ENCODE measurements at places on chromosomes 6 and 20. TPM values are rescaled to one million over a fixed set of nuclear protein-coding genes. Genes with fewer than 3 reads are reported as not detected.

DNA sequence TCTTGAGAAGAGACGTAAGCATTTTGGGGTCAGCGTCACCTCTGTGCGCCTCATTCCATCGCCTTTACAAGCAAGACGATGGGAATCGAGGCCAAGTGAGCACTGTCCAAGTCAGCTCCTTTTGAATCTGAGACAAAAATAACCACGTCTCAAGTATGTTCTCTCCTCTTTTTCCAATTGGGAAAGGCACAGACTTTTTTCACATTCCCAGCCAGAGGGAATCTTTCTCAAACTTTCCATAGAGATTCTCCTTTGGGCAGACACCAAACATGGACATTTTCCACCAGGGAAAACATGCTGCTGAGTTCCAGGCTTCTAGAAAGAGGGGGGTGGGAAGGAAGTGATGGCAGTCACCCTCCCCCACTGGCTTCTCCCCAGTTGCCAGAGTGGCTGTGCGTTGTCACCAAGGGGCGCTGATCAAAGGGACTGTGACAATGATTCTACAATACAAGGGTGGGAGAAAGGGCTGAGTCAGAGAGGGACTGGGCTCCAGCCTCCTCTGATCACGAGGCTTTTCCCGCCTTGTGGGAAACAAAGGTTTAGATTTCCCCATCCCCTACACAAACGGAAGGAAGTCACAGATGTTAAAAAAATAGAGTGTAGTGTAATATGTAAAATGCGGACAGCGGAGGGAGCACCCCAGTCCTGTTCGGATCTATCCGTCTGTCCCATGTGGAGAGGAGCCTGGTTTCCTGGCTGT lies 281.9 kb upstream of the RNF24 start:
- no peak for DNase-seq

DNA sequence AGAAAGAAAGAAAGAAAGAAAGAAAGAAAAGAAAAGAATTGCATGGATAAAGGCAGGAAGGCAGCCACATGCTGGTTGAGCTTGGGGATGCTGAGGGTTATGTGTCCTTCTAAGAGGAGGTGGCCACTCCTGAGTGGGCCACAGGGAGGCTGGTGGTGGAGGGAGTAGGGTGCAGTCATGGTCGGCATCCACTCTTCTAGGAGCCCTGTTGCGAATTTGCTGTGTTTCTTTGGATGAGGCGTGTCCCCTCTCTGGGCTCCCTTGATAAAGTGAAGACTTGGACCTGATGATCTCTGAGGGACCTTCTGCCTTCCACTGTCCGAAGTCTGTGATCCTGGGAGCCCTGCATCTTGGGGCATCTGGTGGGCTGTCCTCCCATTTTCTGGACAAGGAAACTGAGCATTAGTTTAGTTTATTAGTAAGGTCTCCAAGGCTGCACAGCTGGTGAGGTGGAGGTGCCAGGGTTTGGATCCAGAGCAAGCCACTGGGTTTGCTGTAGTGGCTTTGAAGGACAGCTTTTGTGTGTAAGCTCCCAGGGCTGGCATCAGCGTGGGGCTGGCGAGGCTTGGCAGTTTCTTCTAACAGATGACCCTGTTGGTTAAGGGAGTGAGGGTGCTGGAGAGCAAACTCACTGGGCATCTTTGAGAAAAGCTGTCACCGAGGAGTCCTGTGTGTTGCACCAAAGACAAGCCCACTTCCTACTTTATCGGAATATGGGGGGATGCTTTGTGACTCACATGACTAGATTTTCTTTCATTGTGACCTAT lies 4.3 kb downstream of the DLGAP4 start:
- DNase-seq, result no peak

- no peak for DNase-seq
These were observed 20.6 kb upstream of the LGSN start for GRCh38 chr6:63340351-63340750.

The AVP gene
- total RNA-seq, result not detected

The TCP11 gene
- not detected for total RNA-seq

DNA sequence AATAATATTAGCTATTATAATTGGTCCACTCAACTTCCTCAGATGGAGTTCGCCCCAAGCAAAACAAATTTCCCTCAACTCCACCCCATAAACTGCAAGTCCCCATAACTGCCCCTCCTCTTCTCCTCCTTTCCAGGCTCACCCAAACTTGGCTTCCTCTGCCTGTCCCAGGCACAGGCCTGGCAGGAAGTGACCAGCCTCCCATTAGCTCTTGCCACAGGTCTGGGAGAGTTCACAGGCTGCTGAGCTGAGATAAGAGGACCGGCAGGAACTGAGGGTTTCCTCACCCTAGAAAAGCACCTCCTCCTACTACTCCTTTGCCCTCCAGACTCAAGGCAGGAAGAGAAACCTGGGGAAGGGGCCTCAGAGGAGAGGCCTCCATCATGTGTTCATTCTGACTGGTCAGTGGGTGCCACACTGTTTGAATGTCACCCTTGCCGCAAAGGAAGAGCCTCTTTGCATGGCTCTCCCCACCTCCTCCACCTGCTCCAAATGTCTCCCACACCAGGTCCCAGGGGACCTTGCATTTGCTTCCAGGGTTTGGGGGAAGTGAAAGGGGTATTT lies 24.5 kb upstream of the SMIM29 start:
- no peak for DNase-seq

- DNase-seq, result peak; percentile 100
These were observed 3.1 kb upstream of the GPSM3 start for GRCh38 chr6:32195652-32195901.

DNA sequence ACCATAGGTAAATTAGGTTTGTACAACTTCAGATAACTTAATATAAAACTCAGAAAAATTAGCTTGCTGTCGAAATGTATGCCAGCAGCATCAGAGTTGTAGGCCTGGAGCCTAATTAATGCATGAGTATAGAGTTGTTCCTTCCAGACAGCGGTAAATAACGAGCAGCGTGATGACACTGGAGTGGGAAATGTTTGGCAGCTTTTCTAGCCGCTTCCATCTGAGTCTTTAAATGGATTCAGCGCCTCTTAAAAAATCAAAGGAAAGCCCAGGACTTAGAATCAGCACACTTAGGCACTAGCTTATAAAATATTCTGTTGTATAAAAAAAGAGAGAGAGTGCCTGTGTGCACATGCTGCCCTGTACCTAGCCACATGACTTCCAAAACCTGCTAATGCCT lies 43.7 kb upstream of the SYNJ2 start:
- DNase-seq, result no peak

DNA sequence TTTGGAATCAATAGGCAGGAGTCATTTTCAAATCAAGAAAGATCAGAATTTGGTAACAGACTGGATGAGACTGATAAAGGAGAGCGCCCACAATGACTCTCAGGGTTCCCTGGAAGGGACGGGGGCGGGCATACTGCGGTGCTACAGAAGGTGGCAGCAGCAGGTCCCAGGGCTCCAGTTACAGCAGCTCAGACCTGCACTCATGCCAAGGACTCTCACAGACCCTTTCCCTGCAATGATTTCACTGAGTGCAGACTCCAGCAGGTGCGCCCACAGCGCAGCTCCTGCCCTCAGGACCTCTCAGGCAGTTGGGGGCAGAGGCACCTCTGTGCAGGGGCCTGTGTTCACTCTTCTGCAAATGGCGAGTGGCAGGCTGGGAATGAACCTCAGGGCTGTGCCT lies 359.8 kb downstream of the ZFAND3 start:
- DNase-seq, result no peak

DNA sequence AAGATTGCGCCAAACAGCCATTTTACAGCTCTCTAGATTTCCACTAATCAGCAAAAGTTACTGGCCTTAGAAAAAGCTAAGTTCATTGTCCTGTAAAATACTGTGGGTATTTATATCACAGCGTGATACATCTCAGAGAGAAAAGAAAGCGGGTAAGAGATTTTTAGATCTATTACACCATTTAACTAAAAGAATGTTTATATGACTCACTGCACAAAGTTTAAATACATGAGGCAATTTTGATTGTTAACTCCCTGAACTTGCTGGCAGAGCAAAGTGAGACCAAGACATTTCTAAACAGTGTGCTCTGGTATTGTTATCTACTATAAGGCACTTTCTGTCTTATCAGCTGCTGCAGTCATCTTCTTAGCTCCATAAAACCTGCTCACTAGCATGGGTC lies 314.3 kb downstream of the EPHA7 start:
- DNase-seq, result no peak

The TNXB gene
- 525 TPM for total RNA-seq

DNA sequence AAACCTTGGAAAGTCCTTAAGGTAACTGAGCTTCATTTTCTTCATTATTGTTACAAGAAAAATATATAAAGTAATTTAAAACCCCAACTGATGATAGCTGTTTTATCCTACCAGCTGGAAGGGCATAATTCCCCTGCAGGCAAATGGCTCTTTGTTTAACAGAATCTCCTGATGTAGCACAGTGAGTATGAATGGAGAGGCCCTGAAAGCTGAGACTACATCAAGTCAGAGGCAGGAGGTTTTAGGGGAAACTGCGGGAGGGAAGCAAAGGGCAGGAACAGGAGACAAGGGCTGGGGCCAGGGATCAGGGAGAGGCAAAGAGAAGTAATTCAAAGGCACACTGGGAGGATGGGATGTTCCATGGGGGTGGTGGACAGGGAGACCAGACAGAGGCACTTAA lies 119.0 kb upstream of the LRFN2 start:
- no peak for DNase-seq

The HUS1B gene
- total RNA-seq, result 0.83 TPM

The KHDRBS2 gene
- not detected for total RNA-seq

- DNase-seq, result no peak
These were observed 12.1 kb upstream of the NDUFAF4 start for GRCh38 chr6:96909811-96910210.

DNA sequence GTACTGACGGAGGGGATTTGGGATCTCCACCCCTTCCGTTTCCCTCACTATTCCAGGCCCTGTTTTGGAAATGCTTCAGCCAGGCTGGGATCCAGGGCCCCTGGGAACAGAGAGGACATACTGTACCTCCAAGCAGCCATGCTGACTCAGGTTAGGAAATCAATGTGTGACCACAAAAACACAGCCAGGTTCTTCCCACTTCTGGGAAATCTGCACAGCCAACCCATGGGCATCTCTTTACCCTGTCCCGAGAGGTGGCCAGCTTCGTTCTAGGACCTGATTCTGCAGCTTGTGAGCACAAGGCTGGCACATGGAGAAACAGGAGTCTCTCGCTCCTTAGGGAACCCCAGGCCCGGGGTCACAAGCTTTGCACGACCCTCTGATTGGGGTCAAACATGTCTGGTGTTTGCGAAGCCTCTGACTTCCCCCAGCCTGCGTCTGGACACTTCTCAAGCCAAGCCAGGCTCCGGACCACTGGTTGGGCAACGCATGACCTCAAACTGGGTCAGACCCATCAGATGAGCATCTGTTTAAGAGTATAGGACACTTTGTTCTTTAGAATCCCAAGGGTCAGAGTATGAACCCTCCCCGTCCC lies 8.3 kb upstream of the TTPAL start:
- DNase-seq, result no peak

GRCh38 chr6:6622501-6622900 lies 34.0 kb downstream of the LY86 start:
- no peak for DNase-seq

GRCh38 chr6:56328728-56329090 lies 81.3 kb upstream of the COL21A1 start:
- DNase-seq, result no peak

DNA sequence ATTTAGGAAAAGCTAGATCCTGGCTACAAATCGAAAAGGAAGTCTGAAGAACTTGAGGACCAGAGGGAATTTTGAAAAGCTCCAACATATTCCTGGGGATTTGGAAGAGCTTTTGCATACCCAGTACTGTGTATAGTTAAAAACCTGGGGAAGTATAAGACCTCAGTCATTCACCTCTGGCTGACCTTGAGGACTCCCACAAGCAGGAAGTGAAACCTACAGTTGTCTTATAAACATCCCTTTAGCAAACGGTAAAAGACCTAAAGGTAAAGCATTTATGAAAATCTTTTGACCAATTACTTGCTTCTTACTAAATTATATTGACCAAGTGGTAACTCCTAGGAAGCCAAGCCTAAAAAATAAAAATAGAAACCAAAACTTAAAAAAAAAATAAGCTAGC lies 175.0 kb downstream of the HAO1 start:
- no peak for DNase-seq

- no peak for DNase-seq
These were observed 35.1 kb downstream of the SYNJ2 start for GRCh38 chr6:158016571-158017383.

DNA sequence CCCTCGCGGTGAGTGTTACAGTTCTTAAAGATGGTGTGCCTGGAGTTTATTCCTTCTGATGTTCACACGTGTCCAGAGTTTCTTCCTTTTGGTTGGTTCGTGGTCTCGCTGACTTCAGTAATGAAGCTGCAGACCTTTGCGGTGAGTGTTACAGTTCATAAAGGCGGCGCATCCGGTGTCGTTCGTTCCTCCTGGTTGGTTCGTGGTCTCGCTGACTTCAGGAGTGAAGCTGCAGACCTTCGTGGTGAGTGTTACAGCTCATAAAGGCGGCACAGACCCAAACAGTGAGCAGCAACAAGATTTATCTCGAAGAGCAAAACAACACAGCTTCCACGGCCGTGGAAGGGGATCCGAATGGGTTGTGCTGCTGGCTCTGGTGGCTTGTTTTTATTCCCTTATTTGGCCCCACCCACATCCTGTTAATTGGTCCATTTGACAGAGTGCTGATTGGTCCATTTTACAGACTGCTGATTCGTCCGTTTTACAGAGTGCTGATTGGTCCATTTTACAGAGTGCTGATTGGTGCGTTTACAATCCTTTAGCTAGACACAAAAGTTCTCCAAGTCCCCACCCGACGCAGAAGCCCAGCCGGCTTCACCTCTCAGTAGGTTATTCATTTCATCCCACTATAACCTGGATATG lies 48.2 kb upstream of the ARG1 start:
- no peak for DNase-seq

- DNase-seq, result no peak
These were observed 14.0 kb downstream of the MAK start for GRCh38 chr6:10824297-10824696.

The RGS19 gene
- 13.0 TPM for total RNA-seq

DNA sequence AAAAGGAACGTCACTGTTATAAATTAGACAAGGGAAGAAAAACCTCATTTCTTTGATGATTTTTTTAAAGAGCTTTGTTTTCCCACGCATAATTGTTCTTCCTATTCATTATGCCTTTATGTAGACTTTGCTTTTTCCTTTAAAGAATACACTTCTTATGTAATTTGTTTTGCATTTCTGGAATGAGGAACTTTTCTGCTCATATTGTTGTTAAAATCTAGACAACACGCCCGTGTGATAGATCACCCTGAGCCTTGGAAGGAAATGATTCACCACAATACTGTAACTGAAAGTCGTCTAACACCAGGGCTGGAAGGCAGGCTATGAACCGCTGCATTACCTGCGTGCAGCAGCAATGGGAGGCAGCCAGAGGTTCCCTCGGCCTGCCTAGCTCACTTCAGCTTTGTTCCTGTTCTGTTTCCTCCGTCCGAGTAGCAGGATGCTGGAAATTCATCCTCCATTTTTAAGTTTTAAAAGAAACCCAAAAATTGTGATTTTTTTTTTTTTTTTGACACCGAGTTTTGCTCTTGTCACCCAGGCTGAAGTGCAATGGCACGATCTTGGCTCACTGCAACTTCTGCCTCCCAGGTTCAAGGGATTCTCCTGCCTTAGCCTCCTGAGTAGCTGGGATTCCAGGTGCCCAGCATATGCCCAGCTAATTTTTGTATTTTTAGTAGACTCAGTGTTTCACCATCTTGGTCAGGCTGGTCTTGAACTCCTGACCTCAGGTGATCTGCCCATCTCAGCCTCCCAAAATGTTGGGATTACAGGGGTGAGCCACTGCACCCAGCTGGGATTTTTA lies 49.6 kb upstream of the ZNF217 start:
- DNase-seq, result no peak

The TFAP2C gene
- 2.3 TPM for total RNA-seq

GRCh38 chr6:46895930-46896329 lies 25.8 kb downstream of the ADGRF5 start:
- no peak for DNase-seq

Measured in esophagus muscularis mucosa (tissue), 4 donors.